Adrenal gland (tissue), 19 donors: ENCODE measurements at places on chromosomes 2 and 18.

DNA sequence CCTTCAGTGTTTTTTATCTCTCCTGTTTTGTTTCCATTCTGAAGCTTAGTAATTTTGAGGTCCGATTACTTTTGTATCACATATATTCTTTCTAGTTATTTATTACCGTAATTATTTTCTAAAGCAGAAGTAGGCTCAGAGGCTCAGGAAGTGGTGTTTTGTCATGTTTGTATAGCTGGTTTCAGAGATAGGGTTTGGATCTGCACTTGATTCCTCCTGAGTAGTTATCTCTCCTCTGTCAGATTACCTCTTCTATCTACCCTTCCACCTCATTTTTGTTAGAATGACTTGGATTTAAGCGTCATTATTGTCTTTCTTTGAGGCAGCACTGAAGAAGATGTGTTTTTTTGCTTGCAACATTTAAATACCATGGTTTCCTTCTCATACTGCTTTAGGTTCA is 95.4 kb downstream of the MTA3 start:
- no peak for DNase-seq

GRCh38 chr2:84914334-84914733 is 8.9 kb downstream of the TMSB10 start:
- DNase-seq = no peak

DNA sequence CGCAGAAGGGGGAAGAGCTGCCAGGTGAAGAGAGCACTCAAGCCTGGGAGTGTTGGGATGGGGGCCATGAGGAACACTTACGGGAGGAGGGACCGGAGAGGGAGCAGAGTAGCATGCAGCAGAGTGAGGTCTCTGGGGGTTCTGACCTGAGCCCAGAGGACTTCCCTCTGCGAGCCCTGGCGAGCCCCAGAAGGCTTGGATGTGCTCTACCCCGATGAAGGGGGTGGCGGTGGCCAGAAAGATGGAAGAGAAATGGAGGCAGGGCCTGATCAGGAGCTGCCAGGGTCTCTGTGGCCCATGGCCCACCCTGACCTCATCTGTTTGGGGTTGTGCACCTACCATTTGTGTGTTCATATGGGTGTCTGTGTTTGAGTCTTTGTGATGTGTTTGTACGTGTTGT is 42.0 kb downstream of the CROCC2 start:
- no peak for DNase-seq

DNA sequence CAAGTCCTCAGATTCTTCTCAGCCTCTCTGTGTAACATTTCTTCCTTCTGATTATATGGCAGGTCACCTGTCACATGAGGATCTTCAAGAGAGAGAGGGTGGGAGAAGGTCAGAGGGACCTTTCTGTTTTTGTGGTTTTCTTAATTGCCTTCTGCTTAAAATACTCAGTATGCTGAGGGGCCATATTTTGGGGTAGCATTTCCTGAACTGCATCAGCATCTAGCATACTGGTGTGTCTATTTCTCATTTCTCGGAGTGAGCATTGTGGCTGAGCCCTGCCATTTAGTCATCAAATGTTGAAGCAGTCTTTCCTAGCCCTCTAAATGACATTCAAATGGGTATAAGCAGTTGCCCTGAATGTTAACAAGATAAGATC is 162.7 kb downstream of the MYO3B start:
- DNase-seq = no peak

DNA sequence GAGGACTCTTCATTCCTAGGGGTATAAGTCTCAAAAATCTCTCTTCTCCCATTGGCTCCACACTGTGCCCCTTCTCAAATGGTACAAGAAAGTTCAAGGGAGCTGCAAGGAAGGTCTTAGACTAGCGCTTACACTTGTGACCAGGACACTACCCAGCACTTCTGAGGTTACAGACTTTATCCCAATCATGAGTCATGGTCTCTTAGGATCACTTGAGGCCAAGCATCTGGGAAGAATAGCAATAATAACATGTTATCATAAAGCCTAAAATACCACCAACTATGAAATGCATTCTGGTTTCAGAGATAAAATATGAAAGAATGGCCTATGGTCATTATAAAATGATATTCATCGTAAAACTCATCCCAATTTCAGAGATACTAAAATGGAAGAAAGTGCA is 309.9 kb upstream of the PKDCC start:
- no peak for DNase-seq

- DNase-seq = no peak
Measured at GRCh38 chr2:235391921-235392615, 101.8 kb upstream of the AGAP1 start.
